ENCODE measurements at places on chromosomes 3 and 15.

GRCh38 chr15:67878712-67879206 lies 38.9 kb upstream of the RNU6-1 start:
- DNase-seq: no peak

- DNase-seq: no peak
Measured at GRCh38 chr3:155070316-155070715, 9.8 kb upstream of the MME start.

GRCh38 chr3:120153294-120153693 lies 59.0 kb upstream of the GSK3B start:
- no peak for DNase-seq

DNA sequence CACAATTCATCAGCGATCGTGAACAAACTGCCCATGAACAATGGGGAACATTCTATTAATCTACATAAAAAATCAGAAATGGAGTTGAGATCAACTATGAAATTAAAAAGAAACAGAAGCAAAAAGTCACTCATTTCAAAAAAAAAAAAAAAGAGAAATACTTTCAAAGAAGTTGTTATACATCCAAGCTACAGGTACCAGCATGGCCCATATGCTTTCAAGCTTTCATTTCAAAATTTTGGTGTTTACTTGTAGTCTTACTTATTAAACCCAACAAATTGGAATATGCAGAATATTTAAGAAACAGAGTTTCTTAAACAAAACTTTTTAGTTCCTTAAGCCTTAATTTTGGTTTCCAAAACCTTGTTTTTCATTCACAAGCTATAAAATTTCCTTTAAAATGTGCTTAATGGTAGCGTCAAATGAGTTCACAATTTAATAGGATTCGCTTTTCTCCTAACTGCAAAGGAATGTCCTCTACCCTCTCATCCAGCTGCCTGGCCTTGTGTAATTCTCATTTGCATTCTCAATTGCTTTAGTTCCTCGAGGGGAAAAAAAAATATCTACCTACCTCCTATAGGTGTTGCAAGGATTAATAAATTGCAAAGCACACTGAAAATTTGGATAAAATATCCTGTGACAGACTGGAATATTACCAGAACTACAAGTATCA lies 565.2 kb downstream of the ROBO1 start:
- no peak for DNase-seq

- DNase-seq: no peak
Measured at GRCh38 chr3:184457329-184457728, 77.5 kb downstream of the CHRD start.

GRCh38 chr15:36501063-36501678 lies 78.3 kb upstream of the CDIN1 start:
- no peak for DNase-seq

- no peak for DNase-seq
Measured at GRCh38 chr3:105277656-105278055, 89.1 kb upstream of the ALCAM start.

GRCh38 chr3:56620371-56620770 lies 62.7 kb downstream of the TASOR start:
- DNase-seq: no peak

Measured in central memory CD4-positive, alpha-beta T cell (primary cell).